ENCODE measurements at places on chromosomes 12 and 14.

- no peak for DNase-seq
Observed at GRCh38 chr12:129959889-129960288, 56.1 kb upstream of the TMEM132D start.

DNA sequence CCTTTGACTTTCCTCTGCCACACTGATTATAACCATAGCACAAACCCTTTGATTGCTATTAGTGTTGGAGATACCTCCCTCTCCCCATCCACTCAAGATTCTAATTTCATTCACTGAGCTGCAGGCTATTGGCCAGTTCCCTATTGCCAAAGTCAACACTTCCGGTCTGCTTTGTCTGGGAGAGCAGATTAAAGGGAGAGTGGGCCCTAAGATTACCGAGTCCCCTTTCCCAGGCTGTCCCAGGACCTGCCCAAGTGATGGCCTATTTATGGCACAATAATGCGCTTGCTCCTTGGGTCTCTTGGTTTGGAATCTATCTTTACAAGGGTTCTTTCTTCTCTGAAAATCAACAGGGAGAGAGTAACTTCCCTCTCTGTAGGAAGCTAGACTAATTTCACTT, 42.9 kb upstream of the LTBP2 start:
- no peak for DNase-seq

DNA sequence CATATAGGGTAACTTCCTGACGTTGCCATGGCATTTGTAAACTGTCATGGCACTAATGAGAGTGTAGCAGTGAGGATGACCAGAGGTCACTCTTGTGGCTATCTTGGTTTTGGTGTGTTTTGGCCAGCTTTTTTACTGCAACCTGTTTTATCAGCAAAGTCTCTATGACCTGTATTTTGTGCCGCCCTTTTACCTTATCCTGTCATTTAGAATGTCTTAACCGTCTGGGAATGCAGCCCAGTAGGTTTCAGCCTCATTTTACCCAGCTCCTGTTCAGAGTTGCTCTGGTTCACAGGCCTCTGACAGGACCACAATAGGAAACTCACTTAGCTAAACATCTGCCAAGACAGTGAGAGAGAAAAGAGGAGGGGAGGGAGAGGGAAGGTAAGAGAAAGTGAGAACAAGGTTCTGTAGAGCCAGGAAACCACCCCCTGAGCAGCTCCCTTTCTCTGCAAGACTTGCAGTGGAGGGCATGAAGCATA, 64.8 kb upstream of the PLEKHG3 start:
- peak; percentile 48 for DNase-seq

DNA sequence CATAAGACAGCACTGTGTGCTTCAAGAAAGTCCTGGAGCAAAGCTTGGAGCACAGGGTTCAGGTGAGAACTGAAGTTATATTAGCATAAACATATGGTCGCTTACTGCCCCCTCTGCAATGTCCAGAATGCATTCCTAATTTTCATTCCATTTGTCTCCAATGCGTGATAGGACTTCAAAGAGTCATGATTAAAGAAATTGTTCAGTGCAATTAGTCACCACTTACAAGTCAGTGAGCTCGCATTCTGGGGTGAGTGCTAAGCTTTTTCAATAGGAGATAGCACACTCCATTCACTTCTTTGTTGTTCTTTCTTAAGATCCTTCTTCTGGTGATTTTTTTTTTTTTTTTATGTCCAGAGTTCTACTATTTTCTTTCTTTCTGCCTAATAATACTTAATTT, 398.4 kb downstream of the SYT1 start:
- DNase-seq = no peak

DNA sequence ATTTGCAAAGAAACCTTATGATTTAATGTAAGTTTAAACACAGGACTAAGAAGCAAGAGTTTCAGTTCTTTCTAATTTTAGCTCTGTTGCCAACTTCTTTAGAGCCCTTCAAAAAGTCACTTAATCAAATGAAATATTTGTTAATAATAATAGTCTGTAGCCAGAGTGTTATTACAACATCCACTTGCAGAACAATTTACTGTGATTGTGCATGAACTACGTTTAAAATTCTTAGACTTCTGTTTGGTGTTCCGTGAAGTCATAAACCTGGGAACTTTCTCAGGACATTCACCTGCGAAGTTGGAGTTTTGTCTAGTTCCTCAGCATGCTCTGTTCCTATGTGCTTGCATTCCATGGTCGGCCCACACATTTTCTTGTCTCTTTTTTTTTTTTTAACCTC, 244.0 kb upstream of the AVPR1A start:
- no peak for DNase-seq

GRCh38 chr12:49279706-49280159, 14.9 kb downstream of the TUBA1C start:
- DNase-seq = no peak

- peak; percentile 42 for DNase-seq
Observed at GRCh38 chr14:95784137-95784536, 70.2 kb upstream of the TCL1A start.

DNA sequence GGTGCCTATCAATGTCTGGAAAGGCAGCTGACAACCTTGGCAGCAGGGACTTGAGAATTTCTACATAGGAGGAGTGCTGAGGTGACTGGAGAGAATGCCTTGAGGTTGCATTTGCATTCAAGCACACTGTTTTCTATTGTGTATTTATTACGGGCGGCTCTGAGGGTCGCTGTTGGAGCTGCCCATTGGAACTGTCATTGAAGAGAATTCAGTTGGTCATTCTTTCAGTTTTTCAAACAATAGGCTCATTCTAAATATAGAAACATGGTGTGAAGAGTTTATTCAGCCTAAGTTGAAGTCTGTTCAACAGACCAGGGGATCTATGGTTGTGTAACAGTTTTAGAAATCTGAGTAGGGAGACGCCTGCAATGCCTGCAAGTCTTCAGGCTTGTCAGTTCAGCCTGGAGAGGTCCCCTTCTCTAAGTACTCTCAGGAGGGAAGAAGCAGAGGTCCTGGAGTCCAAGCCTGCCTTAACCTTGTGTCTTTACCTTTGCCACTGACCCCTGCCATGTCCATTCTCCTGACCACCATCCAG, 9.8 kb upstream of the ABHD12B start:
- no peak for DNase-seq

DNA sequence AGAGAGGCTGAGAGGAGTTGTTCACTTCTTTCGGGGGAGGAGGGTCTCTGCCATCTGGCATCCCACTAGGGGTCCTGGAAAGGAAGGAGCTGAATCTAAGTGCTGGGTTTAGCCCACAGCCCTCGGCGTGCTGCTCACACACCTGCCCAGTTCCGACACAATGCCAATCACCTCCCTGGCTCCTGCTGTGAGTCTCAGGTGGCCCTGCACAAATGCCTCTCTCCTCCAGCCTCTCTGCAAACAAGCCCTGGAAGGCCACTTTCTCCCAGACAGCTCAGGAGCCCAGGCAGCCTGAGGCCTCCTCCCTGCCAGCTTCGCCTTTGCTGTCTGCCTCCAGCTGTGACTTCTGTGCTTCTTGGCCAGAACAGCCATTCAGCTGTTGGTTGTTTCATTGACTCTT, 51.2 kb downstream of the SMIM41 start:
- DNase-seq = no peak

DNA sequence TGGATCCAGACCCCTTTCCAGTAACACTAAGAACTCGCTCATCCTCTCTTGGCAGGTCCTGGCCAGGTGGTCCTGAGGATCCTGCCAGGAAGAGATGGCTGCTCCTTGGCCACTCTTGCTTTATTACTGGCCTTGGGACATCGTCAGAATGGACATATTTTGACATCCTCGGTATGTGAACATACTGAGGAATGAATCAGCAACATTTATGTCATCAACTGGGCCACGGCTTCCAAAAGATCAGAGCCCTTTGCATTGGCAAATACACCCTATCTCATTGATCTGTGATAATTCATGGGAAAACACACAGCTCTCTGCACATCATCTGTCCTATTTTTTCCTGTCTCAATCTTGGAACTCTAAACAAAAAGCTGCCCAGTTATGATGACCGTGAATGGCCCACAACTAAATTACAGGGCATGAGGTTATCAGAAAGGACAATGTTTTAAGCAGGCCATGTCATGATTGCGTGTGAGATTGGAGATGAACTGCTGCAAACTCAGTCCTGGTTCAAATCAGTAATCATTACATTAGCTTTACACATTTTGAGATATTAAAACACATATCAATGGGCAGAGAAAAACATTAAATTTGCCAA, 1325.8 kb downstream of the AACS start:
- DNase-seq = no peak

DNA sequence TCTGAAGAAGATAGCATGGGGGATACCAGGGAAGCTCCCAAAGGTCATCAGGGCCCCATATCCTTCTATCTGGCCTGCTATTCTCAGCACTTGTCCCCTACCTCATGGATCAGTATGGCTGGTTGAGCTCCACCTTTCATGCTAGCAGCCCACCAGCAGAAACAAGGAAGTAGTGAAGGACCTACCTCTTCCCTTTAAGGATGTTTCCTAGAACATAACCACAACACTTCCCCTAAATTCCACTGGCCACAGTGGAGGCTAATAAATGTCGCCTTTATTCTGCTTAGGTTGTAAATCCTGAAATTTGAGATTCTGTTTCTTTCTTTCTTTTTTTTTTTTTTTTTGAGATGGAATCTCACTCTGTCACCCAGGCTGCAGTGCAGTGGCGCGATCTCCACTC, 128.6 kb upstream of the PARP11 start:
- no peak for DNase-seq

- no peak for DNase-seq
Observed at GRCh38 chr12:40525054-40525453, 167.2 kb upstream of the CNTN1 start.

DNA sequence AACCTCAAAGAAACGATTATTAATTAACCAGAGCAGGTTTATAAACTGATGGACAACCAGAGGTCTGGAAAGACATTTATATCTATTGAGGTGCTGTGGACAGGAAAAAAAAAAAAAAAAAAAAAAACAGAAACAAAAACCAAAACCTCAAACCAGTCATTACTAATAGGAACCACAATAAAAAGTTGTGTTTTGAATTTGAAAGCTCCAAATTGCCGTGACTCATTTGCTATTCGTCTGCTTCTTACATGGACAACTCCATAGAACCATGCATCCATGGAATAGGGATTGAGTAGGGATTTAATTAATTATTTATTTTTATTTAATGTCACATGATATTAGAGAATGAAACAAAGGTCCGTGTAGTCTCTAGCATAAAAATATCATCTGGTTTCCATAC, 134.1 kb upstream of the SSTR1 start:
- no peak for DNase-seq

DNA sequence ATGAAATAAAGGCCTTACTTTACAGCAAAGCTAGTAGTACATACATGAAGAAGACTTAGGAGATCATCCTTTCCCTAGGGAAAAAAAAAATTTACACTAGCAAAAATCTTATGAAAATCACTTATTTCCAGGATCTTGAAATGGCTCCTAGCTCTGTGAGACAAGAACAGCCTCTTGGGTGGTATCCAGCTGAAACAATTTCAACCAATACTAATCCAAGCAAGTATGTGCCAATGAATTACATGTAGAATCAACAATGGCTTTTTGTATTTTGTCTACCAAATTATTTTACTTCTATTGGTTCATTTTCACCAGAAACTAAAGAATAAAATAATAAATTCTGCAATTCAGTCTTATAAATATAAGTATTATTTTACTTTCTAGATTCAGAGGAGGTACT, 2.7 kb upstream of the SLCO1A2 start:
- no peak for DNase-seq

DNA sequence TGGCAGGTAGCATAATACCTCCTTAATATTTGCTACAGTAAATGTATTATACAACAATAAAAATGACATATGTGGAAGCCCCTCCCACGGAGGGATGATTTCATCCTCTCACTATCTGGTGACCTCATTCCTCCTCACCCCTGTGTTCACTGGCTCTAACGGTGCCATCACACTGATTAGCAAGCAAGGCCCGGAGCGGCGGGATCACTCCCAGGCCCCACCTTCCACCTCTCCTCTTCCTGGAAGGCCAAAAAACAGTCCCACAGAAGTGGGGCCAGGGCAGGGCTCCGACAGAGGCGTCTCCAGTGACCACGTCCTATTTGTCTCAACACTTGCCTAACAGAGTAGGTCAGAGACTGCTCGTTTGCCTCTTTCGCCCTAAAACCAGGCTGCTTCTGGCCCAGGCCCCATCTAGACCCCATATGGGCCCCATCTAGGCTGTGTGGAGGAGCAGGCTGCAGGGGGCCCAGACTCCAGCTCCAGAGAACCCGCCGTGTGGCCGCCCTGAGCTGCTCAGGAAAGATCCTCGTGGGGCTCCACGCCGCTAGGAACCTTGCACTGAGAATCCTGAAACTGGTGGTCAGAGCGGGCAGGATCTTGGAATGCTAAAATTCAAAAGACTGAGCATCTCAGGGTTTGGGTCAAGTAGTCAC, 3.7 kb downstream of the SELPLG start:
- peak; percentile 71 for DNase-seq

- no peak for DNase-seq
Observed at GRCh38 chr14:24463017-24463883, 20.7 kb upstream of the SDR39U1 start.

DNA sequence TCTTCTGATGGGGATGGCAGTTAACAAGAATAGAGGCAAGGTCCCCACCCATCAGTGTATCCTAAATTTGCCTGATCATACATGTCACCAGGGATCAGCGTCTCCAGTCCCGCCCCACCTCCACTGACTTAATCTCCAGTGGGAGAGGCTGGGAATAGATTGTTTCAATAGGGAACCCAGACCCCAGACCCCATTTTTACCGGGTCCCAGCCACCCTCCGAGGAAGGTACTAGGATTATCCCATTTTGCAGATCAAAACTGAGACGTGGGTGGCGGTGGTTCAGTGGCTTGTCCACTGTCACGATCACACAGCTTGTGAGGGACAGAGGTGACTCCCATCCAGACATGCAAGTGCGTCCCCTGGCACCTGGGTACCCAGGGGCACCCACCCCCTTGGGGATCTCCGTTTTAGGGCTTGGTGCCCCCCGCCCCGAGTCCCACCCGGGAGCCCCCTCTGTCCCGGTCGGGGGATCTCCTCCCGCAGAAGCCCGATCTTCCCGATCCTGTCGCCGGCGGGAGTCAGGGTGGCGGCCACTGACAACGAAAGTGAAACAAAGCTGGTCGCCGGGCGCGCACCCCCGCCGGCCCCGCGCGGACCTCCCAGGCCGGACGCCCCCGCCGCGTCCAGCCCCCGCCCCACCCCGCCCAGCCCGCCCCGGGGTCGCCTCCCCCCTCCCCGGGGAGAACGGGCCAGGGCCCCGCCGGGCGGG, 523 bp downstream of the WSB2 start:
- DNase-seq = peak; percentile 38

DNA sequence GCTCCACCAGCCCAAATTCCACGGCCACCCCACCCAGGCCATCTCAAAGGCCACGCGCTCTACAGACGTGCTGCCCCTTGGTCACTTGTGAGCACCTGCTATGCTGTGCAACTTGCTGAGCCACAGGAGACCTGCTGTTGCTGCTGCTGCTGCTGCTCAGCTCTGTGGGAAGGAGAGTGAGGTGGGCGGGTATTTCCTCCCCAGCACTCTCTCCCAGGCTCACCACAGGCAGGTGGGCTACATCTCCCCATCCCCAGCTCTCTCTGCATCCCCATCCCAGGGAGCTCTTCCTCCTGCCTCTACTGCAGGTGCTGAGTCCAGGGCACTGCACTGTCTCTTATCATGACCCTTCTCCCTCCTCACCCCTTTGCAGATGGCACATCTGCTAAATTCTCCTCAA, 306.9 kb downstream of the BCL11B start:
- no peak for DNase-seq

Measured in PC-3 (cell line).